ENCODE measurements at places on chromosomes 5 and 9.

DNA sequence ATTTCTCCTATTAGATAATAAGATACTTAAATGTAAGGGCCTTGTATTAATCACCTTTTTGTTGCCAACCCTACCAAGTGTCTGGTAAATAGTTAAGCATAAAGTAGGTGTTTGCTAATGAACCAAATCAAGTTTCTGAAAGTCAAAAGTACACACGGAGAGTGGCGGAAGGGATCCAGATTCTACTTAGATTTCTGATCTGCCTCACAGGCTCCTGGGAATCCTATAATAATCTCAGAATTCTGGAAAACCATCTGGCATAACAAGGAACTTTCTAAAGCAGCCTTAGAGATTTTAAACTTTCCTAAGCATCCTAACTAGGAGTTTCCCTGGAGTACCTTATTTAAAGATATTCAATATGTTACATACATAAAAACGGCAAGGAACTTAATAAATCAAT, 363.2 kb upstream of the SMC2 start:
- DNase-seq = no peak

DNA sequence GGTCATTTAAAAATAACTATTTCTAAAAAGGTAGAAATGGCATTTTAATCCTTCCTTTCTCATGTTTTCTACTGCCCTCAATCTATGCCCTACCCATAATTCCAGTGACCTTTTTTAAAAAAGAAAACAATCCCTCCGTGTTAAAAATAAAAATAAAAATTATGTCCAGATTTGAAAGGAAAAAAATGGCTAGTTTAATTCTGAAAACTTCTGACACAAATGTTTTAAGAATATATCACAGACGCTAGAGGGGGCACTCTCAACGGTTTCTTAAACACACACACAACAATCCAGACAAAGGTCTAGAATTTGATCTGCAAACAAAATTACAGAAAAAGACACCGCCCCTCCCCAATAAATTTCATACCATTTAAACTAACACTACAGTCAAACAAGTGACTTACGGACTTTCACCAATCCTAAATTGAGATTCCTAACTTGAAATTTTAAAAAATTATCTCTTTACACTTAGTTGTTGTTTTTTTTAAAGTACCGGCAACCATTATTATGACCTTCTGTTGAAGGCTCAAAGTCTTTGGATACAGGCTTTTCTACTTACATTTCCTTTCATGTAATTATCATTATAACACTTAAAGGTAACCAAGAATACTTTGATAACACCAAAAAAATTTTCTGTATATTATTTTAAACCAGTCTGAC, 38.2 kb downstream of the CLINT1 start:
- DNase-seq = no peak

GRCh38 chr5:91016322-91016721, 366.8 kb downstream of the ARRDC3 start:
- no peak for DNase-seq

GRCh38 chr5:89934069-89934468, 475.5 kb downstream of the CETN3 start:
- no peak for DNase-seq

DNA sequence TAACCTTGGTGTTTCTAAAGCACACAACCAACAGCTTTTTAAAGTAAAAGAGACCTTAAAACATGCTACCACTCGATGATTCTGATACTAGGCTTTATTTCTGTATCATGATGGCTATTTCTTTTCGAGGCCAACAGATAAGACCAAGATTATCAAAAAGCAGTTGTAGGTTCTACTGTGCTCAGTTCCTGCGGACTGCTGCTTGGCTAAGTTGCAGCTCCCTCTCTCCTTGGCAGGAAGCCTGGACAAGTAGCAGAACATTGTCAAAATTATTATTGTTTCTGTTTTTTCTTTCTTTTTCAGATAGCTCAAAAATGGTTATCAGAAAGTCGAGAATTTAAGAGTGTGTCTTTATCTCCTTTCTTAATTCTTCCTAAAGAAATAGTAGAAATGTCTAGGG, 607.6 kb downstream of the PTPRD start:
- no peak for DNase-seq

- DNase-seq = no peak
These were observed 7.7 kb downstream of the RAPGEF6 start for GRCh38 chr5:131627207-131627865.

GRCh38 chr5:57988813-57989212, 471.1 kb downstream of the PLK2 start:
- no peak for DNase-seq

DNA sequence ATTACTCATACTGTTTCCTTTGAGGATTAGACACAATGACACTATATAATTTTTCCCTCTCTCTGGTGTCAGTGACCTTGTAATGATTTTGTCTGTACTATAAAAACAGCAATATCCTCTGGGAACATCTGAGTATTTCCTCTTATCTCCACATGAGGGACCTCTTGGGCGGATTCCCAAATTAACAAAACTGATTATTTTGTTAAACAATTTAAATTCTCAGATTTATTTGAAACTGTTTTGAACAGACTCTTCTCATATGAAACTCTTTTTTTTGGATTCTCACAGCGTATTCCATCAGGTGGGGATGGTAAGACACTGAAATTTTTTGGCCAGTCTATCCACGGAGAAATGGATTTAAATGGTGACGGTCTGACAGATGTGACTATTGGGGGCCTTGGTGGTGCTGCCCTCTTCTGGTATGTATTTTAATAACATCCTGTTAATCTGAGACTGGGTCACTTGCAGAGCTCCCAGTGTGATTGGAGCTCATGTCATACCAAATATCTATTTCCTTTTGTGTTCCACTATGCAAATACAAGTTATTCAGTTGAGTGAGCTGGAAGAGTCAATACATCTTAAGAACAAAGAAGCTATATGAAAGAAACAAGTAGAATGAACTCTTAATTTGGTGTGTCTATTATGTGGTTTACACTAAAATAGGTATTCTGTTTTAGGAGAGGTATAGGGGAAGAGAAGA, 73.8 kb upstream of the ITGA2 start:
- DNase-seq = no peak

DNA sequence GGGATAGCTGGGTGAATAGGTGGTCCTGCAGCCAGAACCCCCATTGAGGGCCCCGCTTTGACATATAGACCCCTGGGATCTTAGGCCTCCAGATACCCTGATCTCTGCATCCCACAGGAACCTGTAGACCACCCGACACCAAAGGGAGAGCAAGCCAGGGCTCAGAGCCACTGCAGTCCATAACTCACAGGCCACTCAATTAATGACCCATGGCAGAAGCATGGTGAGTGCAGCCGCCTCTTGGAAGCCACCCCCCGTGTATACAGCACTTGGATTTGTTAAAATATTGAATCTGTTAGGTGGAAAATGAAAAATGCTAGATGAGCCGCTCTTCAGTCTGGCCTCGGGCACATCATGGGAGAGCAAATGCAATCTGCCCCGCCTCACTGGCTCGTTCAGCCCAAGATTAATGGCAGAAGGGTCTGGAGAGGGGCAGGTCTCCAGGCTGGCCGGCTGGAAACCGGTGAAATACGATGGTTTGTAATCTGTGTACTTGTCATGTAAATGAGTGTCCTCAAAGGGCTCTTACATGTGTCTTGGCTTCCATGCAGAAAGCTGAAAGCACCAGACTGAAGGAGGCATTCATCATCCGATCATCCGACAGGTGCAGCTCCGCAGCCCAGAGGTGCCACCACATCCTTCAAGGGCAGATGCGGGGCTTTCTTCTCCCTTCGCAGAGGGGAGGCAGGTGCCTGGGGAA, 111.3 kb downstream of the OLFM1 start:
- DNase-seq = no peak

GRCh38 chr9:18544456-18544855, 70.5 kb downstream of the ADAMTSL1 start:
- no peak for DNase-seq

GRCh38 chr9:69865986-69866385, 45.4 kb downstream of the CFAP95 start:
- no peak for DNase-seq

- no peak for DNase-seq
These were observed 18.6 kb upstream of the ADRB2 start for GRCh38 chr5:148807851-148808250.

DNA sequence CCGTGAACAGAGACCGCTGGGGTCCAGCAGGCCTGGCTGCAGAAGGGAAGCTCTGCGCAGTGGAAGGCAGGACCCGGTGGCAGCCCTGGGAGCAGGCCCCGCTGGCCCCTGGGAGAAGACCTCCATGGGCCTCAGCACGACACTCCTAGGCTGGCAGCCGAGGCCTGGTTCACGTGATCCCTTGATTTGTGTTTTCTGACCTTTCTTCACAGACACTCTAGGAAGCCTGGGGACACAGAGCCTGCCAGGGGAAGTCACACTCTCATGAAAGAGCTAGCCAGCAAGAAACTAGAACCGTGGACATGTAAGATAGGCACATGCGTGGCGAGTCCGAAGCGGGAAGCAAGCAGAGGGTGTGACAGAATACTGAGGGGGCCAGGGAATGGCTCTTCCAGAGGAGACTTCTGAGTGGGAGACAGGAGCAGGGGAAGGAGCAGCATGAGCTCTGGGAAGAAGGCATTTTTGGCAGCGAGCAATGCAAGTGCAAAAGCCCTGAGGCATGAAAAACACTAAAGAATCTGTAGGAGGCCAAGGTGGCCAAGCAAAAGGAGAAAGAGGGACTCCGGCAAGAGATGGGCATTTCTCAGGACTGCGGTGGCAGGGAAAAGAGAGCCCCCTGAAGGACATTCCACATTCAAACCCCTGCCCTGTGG, 26.6 kb upstream of the IL17B start:
- DNase-seq = no peak

- no peak for DNase-seq
These were observed 91.8 kb upstream of the DPYSL3 start for GRCh38 chr5:147601652-147602051.

DNA sequence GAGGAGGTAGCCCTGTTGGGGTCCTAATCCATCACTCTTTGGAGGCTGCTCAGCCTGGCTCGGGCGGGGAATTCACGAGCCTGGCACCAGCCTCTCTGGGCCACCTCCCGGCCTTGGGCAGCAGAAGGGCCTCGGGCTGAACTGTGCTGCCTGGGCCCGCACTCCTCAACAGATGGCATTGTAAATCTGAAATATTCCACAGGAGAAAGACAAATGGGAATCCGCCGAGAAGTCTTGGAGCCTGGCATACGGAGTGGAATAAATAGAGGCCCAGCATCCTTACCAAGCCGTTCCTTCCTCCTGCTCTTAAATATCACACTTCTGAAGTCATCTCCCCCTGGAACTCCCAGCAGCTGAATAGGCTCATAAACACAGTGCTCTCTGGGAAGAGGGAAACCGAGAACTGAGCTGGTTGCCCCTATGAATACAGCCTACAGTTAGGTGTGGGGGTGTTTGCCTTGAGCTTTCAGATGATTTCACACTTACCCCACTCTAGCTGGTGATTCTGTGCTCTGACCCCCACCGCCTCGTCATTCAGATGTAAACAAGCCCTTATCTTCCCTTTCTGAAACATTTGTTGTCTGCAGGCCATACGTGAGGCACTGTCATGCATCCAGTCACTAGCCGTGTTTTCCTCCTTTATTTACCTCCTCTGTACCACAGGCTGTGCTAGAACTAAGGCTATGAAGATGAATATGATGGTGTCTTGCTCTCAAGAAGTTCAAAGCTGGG, 455.0 kb upstream of the CLINT1 start:
- DNase-seq = no peak

- DNase-seq = no peak
These were observed 2.1 kb upstream of the TPM2 start for GRCh38 chr9:35691757-35692301.

DNA sequence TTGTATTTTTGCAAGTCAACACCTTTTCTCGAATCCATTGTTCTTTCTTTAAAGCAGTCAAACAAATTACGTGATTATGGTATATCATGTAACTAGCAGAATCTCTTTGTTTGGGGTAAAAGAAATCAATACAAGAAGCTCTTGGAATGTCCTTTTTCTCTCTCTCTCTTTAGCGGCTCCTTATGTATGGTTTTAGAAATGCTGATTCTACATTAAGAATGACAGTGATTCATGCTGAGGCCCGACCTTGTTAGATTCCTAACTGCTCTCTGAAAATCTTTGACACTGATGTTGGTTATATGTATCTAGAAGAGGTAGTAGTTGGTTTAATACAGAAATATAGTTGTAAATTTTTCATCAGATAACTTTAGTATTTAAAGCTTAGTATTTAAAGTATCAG, 76.4 kb downstream of the SNX24 start:
- DNase-seq = no peak

- DNase-seq = no peak
These were observed 1.1 kb upstream of the TRIM41 start for GRCh38 chr5:181221792-181222629.

DNA sequence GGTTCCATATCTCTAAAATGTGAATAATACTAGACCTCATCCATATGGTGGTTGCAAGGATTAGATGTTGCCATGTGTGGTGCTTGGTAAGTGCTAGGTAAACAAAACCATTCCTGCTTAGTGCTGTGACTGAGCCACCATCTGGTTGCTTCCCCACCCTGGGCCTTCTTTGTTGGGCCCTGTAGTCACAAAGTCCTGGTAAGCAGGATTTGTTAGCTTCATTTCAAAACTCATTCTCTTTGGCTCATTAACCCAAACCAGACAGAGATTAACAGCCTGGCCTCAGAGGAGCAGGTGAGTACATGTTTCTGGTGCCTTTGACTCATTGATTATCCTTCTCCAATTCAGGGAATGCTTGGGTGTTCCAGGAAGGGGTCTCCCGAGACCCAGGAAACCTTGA, 240.2 kb downstream of the ARHGAP26 start:
- no peak for DNase-seq

DNA sequence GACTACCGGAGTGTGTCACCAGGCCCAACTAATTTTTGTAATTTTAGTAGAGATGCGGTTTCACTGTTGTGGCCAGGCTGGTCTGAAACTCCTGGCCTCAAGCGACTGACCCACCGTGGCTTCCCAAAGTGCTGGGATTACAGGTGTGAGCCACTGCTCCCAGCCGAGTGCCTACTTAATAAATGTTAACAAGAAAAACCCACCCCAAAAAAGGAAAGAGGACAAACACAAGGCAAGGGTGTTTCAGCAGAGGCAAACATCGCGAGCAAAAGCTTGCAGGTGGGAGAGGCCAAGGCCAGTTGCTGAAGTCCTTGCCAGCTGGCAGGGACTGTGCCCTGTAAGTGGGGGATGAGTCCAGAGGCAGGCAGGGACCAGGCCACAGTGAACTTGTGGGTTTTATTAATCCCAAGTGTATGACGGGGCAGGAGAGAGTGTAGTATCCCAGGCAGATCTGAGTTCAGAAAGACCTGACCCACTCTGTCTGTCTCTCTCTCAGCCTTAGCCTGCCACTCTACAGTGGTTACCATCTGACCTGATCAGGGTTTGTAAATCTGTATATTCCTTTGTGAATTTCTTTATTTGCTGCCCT, 6.4 kb upstream of the FPGS start:
- DNase-seq = peak; percentile 49

GRCh38 chr9:84874596-84874995, 205.1 kb downstream of the NTRK2 start:
- DNase-seq = no peak

GRCh38 chr5:103562453-103563157, at the start of gene NUDT12:
NUDT12 (minus strand) TSS chr5:103562789; CDS start chr5:103560248, 2,541 bp downstream.
- peak; percentile 78 for DNase-seq

- DNase-seq = no peak
These were observed 203.9 kb upstream of the RASEF start for GRCh38 chr9:83266666-83267496.

Measured in NCI-H774 (cell line).